Brain microvascular endothelial cell (primary cell): ENCODE measurements at places on chromosomes 4 and X.

DNA sequence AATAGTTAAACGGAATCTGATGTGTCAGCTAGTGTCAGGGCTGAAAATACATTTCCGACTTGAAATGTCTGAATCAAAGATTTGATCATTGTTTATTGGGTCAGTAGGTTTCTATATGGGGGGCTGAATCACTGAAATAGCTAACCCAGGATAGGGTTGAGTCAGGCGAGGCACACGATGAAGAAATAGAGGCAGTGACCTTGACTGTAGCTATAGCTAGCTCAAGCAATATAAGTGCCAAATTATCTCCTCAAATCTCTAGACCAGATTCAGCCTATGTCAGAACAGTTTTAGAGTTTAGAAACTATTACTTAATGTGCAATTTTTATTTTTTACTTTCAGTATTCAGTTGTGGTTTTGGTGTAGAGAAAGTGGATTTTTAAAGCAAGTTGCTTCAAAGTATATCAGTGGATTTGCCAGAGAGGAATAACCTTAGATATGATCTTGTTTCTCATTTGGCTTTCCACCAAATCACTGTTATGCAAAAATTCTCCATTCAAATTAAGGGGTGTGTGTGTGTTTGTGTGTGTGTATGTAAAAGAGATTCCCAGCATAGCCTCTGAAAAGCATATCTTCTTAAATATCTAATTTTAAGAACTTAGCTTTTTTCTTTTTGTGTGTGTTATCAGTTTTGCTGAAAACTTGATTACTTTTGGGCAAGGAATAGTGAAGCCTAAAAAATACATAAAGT is 100.3 kb upstream of the RPL34 start:
- no peak for DNase-seq

GRCh38 chrX:147884958-147885357 is 26.8 kb upstream of the FMR1 start:
- no peak for DNase-seq

DNA sequence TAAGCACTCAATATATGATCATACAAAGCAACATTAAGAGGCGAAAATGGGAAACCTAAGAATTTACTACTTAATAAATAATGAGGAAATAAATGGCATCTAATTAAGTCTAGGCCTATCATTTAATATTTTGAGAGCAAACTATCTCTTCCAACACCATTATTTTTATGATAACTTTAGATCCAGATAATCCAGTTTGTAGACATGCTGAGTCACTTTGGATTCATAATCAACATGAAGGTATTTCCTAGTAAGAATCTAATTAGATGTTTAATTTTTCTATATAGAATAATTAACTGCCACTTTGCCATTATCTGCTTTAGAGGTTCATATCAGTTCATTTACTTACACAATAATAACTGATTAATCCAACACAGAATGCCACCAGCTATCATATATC is 336.2 kb downstream of the INPP4B start:
- no peak for DNase-seq

DNA sequence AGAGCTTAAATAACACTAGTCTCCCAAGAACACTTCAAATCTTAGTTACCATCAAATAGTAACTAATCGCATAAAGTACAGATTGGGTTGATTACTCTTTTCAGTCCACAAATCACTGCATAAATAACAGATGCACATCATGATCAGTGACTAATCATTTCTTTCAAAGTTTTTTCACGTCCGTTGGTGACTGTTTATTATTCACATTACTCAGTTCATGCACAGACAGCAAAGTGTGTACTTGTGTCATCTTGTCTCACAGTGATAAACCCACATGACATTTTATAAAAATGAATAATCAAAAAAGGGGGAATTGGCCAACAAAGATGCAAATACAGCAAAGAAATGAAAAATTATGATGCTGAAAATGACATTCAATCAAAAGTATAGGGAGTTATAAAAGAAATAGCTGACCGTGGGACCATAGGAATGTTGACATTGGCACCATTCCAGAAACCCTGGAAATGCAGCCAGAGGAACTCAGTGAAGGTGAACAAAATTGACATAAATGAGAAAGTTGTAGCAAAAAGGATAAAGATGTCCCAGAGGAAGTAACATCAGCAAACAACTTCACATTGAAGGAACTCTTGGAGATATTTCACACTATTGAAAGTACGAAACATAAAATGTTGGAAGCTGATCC is 161.5 kb downstream of the SOX3 start:
- no peak for DNase-seq

- DNase-seq, result peak; percentile 18
These were observed 3.0 kb upstream of the ARMCX4 start for GRCh38 chrX:101482296-101482695.
